Psoas muscle (tissue), 8 donors: ENCODE measurements at places on chromosomes 3 and 15. TPM values are rescaled to one million over a fixed set of nuclear protein-coding genes. Genes with fewer than 3 reads are reported as not detected.

DNA sequence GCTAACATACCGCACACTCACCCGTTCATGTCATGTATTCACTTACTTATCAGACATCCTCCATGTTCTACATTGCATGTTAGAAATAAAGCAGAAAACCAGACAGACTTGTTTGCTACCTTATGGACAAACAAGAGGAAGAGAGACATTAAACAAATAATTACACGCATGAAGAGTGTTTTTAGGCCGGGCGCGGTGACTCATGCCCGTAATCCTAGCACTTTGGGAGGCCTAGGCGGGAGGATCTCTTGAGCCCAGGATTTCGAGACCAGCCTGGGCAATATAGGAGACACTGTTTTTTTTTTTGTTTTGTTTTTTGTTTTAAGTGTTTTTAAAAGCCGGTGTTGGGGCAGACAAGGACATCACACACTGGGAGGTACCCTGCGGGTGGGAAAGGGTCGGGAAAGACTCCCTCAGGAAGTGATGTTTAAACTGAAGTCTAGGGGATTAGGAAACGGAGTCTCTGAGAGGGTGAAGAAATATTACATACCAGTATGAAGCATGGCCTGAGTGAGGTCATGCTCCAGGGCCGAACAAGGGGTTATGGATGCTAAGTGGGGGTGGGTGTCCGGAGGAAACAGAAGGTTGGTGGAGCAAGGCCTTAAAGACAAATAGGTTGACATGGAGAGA lies 2.1 kb upstream of the USP3 start:
- no peak for DNase-seq

DNA sequence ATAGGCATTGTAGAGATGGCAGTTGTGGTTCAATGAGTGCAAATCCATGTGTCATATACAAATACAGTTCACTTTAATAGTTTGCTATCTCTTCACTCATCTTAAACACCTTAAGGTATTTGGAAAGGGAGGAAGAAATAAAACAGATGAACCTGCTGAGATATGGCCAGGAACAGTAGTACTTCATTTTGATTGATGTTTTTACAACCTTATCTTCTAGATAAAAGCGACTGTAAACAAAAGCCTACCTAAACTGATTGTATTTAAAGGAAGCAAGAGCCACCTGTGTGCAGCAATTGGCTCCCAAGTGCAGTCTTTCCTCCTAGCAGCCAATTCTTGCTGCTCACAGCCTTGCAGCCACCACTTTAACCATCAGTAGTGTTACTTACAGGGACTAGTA lies 217.7 kb downstream of the CDIN1 start:
- no peak for DNase-seq

DNA sequence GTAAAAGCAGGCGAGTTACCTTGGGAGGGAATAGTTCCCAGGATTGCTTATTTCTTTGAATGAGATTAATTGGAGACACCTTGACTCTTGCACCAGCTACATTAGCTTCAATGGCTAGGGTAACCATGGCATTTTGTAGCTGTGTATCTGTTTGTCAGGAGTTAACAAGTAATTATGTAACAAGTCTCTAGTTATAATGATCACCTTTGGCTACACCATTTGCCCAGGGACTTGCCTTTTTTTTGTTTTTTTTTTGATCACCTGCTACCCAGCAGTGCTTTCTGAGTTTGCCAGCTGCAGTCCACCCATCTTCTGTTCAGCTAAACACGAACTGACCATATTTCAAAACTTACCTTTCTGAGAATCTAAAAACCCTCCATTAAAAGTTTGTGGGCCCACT lies 2.2 kb downstream of the MED12L start:
- no peak for DNase-seq

GRCh38 chr15:68415501-68416157 lies 16.3 kb downstream of the ITGA11 start:
- peak; percentile 69 for DNase-seq

DNA sequence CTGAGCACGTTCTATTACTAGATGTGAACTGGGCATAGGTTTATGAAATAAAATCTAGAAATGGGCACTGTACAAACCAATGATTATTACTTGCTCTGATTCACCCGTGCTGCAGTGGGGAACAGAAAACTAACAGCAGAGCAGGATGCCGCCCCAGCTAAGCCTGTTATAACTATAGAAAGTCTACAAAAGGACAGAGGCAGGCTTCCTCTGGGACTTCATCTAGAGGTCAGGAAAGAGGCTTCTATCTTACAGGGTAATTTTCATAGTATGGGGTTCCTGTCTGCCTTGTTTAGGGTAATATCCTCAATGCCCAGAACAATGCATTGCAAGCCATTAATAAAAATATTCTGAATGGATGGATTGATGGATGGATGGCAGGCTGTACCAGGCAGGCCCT lies 177.0 kb upstream of the TBL1XR1 start:
- no peak for DNase-seq

DNA sequence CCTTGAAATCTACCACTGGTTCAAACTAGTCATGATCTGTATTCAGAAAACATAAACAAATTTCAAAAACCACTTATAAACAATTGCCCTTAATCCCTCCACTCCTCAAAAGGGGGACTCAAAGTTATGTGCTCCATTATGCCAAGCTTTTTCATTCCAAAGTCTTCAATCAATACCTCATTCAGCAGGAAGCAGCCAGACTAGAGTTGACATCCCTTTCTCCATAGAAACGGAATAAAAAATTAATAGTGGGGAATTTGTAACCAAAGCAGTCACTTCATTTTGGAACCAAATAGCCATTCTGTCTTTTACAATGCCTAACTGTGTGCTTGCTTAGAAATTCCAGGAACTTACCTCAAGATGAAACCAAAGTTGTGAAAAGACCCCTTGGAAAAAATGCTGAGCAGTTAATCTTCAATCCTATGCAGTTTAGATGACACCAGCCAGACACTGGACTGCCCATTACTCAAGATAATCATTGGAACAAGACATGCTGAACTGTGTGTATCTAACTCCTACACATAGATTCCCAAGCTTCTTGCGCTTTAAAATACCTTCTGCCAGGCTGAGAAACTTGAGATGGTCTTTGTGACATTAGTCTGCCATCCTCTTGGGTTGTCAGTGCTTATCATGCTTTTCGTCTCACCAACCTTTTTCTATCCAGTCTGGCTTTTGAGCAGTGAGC lies 406.2 kb downstream of the PLOD2 start:
- DNase-seq, result no peak

DNA sequence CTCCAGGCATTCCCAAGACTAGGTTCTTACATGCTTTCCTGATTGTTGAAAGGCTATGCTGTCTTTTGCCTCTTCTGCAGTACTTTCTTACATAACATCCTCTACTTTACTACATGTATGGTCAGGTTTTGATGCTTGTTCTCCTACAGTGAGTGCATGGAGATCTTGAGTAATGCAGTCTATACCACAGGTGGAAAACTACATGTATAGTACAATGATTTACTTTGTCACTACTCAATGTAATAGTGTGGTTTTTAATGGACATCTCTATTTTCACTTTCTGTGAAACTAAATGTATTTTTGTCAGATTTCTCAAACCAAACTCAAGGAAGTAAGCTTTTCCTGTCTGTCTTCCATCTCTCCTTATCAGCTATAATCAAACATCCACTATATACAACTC lies 657.0 kb downstream of the TUSC7 start:
- no peak for DNase-seq

DNA sequence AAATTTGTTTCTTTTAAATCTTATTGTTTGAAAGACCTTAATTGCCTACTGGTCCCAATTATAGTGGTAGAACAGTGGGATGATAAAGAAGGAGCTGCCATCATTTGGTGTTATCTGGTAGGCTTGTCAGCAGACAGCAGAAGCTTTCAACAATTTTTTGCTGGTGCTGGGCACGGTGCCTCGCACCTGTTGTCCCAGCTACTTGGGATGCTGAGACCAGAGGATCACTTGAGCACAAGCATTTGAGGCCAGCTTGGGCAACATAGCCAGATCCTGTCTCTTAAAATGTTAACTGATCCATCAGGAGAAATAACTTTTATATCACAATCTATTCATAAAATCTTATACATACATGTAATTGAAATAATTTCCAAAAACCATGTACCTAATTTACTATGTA lies 36.0 kb downstream of the SENP5 start:
- DNase-seq, result no peak

DNA sequence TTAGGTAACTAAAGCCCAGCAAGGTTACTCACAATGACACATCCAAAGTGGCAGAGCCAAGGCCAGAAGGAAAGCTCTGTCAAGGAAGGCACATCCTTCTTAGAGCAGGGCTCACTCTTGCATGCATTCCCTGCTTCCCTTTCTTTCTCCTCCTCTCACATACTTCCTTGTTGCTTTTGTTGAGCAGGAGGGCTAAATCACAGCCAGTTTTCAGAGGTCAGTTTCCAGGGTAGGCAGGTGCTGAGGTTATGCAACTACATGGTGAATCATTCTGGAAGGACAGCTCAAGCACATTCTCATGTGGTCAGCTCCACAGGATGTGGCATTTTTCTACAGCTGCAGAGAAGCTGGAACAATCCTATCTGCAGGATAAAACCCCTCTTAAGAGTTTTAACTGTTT lies 275.6 kb downstream of the ZNF621 start:
- DNase-seq, result no peak

DNA sequence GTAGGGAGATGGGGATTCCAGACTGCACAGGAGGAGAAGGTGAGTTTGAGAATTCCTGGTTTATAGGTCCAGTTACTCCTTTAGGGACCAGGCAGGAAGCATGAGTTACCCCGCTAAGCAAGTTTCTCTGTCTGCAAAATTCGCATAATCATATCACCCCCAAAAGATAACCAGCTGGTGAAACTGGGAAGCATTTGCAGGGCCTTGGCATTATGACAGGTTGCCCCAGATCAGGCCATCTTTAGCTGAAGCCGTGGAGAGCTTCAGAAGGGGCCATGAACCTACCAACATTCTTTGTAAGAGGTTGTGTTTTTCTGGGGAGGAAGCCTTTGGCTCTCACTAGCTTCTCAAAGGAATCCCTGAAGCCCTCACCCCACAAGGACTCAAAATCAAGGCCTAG lies 29.4 kb downstream of the ATP2B2 start:
- DNase-seq, result no peak

GRCh38 chr15:64851503-64851840 lies 9.8 kb downstream of the PLEKHO2 start:
- no peak for DNase-seq

DNA sequence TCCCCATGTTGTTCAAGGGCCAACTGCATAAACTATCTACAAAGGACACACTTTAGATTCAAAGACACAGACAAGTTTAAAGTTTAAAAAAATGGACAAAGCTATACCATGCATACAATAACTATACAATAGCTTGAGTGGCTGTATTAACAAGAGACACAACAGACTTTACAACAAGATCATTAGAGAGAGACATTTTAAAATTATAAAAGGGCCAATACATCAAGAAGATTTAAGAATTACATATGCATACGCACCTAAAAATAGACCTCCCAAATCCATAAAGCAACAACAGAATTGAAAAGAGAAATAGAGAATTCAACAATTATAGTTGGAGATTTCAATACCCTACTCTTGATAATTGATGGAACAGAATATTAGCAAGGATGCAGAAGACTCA lies 79.4 kb downstream of the XXYLT1 start:
- DNase-seq, result no peak

DNA sequence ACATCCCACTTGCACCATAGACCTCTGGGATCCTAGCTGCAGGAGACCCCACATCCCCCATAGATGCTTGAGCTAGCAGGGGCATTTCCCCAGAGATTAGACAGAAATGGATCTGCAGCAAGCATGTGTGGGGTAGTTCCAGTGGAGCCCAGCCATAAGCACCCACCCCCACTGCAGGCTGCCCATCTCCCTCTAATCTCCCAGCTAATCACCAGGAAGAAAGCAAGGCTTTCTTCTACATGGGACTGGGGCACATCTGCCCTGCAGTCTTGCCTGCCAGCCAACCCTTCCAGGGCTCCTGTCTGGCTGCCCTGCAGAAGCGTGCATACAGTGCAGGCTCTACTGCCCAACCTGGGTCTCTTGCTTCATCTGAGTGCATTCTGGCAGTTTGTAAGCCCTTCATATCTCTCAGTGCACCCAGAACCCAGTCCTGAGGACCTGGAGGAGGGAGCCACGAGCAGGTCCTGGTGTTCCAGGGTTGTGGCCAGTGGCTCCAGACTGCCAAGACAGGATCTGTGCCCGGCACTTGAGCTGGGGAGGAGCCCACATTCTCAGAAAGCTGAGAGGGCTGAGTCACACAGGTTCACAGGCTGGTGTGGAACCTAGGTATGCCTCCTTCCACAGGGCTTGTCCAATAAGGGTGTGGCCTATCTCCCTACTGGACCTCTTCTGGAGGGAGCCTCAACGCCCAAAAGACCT lies 49.9 kb upstream of the IGSF11 start:
- DNase-seq, result no peak

DNA sequence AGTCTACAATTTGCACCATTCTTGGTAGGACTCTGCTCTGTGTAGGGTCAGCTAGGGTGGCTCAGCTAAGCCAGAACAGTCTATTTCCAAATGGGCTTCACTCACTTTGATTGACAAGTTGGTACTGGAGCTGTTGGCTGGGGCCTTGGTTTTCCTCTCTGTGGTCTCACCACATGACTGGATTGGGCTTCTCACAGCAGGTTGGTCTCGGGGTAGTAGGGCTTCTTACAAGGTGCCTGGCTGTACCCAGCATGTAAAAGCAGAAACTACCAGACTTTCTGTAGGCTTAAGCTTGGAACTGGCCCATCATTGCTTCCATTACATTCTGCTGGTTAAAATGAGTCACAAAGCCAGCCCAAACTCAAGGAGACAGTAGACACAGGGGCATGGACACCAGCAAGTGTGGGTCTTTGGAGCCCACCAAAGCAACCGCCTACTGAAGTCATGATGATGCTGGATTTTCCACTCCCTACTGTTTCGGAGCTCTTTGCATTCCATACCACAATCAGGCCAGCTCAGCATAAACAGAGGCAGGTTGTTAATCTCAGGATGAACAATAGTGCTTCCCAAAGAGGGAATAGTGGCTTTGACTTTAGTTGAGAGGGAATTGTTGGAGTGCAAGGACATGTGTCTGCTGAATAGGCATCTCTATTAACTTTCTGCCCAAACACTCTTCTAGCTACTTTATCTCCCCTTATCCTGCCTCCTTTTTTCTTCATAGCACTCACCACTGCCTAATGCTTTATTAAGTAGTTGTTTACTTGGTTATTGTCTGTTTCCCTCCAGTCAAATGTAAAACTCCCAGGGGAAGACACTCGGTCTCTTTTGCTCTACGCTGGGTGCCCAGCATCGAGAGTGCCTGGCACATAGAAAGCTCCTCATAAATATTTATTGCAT lies 78.0 kb upstream of the RARB start:
- DNase-seq, result no peak

The GABRB3 gene
- 0.25 TPM for total RNA-seq

The SLC28A1 gene
- 1.9 TPM for total RNA-seq

The STAB1 gene
- 44.6 TPM for total RNA-seq

The PYGO1 gene
- 18.8 TPM for total RNA-seq

The GRIP2 gene
- total RNA-seq, result 24.9 TPM
